ENCODE measurements at places on chromosomes 16 and 17. TPM values are rescaled to one million over a fixed set of nuclear protein-coding genes. Genes with fewer than 3 reads are reported as not detected.

ALOXE3 gene
- not detected for total RNA-seq

DNA sequence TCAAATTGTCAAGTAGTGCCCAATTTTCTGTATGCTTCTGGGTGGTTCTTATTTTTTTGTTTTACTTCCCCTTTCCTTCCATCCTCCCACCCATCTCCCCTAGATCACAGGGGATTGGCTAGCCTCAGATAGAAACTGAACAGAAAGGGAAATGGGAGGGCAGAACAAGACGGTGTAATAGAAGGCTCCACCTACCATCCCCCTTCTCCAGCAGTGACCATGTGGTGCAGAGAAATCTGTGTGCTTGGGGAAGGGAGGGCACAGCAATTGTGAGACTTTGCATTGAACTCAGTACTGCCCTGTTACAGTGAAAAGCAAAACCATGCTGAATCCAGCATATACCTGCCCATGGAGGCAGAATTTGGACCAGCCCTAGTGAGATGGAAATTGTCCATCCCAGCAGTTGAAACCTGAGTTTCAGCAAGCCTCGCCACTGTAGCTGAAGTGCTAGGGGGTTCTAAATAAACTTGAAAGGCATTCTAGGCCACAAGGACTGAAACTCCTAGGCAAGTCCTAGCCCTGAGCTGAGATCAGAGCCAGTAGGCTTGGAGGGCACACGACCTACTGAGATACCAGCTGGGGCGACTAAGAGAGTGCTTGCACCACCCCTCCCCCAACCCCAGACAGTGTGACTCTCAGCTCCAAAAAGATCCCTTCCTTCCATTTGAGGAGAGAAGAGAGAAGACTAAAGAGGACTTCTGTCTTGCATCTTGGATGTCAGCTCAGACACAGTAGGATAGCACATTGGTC, 5.2 kb downstream of the SLFN11 start:
- no peak for DNase-seq

GRCh38 chr16:48367441-48368049, 17.7 kb downstream of the SIAH1 start:
- DNase-seq: no peak

PERCC1 gene
- not detected for total RNA-seq

DNA sequence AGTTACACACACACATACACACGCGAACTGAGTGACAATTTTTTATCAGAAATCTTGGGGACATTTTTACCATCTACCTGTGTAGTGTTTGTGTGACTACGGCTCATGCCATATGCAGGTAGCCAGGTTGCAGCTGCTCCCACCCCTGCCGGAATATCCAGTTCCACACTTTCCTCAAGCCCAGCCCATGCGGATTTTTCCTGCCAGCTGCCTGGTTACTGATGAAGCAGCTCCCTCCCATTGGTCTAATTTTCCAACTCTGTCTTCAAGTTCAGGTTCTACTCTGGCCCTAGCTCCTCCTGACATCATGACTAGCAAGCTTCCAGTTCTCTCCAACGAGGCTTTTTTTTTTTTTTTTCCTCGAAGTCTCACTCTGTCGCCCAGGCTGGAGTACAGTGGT, 4.8 kb downstream of the GSG1L2 start:
- DNase-seq: peak; percentile 57

PLEKHG4 gene
- total RNA-seq: 20.5 TPM

DNA sequence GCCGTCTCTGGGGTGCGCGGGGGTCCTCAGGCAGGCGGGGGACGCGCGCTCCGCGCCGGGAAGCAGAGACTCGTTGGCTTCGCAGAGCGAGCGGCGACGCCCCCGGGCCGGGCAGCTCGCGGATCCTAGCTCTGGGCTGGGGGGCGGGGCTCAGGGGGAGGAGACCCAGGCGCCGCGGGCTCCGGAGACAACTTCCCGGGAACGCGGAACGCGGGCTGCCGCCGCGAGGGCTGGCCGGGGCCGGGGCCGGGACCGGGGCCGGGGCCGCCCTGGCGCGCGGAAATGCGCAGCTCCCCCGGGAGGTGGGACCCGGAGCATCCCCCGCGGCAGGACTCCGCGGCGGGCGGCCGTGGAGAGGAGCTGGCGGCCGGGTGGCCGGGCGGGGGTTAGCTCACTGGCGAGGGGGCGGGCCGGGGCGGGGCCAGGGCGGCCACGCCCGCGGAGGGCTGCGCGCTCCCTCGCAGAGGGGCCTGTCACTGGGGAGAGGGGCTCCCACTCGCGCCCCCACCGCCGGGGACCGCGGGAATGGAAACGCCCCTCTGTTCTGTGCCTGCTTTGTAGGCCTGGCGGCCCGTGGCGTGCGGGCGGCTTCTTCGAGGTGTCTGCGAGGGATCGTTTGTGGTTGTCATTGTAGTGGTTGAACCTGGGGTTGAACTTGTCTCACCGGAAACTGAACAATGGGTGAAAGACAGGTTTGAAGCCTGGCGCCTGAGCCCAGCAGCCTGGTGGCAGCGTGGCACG, at the start of gene GAS7:
Gene GAS7 (minus strand): TSS at position 98 of the 741 bp plus-strand sequence.
- DNase-seq: no peak

DNA sequence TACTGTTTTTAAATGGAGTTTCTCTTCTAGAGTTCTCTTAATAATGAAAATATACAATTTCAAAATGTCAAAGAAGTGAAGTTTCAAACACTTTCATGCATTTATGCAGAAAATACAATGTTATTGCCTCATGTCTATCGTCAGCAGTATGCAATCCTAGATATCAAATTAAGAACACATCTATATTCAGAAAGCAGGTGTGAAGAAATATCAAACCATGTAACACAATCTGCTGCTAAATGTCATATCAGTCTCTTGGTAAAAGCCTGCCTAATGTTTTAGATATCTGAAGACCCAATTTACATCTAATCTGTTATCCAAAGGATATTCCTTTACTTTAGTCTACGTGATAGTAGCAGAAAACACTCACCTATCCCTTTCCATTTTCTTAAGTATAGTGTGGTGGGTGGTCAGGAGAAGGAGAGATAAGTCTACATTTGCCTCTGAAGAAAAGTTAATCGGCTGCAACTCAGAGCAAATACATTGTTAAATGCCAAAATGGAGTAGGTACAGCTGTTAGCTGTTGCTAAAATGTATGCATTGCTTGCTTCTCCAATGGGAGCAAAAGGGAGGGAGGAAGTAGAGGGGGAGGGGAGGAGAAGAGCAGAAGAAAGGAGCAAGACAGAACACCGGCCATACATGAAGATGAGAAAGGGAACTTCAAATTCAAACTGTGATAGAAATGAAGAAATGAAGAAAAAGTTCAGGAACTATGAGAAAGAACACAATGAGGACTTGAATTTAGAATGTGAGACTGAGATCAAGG, 64.9 kb downstream of the ITFG1 start:
- no peak for DNase-seq

DNA sequence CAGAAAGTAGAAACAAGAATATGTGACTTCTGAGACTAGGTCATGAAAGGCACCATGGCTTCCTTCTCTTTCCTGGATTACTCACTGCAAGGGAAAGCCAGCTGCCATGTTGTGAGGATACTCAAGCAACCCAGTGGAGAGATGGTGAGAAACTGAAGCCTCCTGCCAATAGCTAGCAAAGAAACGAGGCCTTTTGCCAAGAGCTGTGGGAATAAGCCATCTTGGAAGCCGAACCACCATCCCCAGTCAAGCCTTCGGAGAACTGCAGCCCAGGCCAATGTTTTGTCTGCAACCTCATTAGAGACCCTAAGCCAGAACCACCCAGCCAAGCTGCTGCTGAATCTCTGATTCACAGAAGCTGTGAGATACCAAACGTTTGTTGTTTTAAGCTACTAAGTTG, 104.7 kb upstream of the CRHR1 start:
- no peak for DNase-seq

EVI2A gene
- not detected for total RNA-seq

GRCh38 chr17:5446786-5447185, 7.8 kb upstream of the C1QBP start:
- DNase-seq: no peak

DNA sequence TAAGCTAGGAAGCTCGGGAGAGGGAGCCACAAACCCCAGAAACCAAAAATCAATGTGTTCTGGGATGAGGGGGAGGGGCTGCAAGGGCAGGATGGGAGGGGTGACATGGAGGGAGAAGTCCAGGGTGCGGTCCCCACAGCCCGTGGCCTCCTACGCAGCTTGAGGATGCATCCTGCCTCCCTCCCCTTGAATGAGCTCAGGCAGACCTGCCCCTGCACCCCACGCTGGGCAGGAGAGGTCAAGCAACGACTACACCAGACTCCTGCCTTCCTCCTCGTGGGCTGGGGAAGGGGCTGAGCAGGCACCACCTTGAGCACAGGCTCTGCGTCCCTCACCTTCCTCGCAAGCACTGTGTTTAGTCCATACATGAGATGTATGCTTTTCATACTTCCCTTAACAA, 3.9 kb downstream of the ANKRD13B start:
- no peak for DNase-seq

VASN gene
- total RNA-seq: 5.5 TPM
